ENCODE measurements at places on chromosomes 7 and 10.

DNA sequence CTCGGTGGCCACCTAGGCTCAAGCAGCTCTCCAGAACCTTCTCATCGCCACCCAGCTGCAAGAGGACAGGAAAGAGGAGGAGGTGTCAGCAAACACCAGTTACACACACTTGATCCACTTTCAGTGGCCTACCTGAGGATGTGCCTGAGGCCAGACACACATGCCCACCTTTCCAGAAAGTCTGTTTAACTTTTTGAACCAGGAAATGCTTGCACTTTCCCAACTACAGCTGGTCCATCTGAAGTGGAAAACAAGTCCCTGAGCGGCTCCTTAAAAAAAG is 15.7 kb upstream of the CYREN start:
- no peak for DNase-seq

GRCh38 chr10:23404461-23404980 is 34.4 kb upstream of the OTUD1 start:
- DNase-seq: no peak

GRCh38 chr7:151711435-151711872 is 165.5 kb downstream of the PRKAG2 start:
- DNase-seq: no peak

DNA sequence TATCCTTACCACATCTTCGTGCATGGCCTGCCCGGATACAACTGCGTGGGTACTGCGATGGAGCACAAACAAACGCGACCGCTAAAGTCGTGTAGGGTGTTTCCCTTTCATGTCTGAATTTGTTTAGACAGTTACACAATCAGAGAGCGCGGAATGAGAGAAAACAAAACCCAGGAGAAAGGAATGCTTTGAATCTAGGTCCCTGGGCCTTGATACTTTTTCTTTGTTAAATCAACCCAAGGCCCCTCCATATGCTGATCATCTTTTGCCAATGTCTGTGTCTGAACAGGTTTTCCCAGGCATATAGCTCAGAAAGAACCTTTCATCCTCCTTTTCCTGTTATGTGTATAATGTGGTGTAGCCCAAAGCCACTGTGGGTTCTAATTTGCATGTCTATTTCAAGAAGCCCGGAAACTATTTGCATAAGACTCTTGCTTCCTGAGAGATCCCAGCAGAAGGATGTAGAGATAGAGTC is 145.8 kb downstream of the FRMD4A start:
- no peak for DNase-seq

DNA sequence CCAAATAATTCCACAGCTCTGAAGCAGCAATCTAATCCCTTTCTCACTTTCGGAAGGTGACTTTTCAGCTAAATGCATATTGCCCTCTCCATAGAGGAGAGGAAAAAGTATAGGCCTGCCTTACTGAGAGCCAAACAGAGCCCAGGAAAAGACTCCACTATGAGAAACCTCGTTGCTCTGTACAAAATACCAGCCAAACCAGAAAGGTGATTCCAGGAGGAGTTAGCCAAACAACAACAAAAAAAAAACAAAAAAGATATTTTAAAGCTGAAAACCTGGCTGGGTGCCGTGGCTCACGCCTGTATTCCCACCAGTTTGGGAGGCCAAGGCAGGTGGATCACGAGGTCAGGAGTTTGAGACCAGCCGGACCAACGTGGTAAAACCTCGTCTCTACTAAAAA is 70.5 kb downstream of the HOXA1 start:
- DNase-seq: no peak

- DNase-seq: no peak
These were observed 137.4 kb downstream of the TNS3 start for GRCh38 chr7:47444376-47445098.

- no peak for DNase-seq
These were observed 55.1 kb downstream of the FAM53B start for GRCh38 chr10:124688889-124689670.
